ENCODE measurements at places on chromosomes 1 and 21. TPM values are rescaled to one million over a fixed set of nuclear protein-coding genes. Genes with fewer than 3 reads are reported as not detected.

- DNase-seq, result no peak
These were observed 30.2 kb upstream of the NEK2 start for GRCh38 chr1:211705467-211706091.

- DNase-seq, result no peak
These were observed 969 bp downstream of the ACAP3 start for GRCh38 chr1:1306661-1307260.

DNA sequence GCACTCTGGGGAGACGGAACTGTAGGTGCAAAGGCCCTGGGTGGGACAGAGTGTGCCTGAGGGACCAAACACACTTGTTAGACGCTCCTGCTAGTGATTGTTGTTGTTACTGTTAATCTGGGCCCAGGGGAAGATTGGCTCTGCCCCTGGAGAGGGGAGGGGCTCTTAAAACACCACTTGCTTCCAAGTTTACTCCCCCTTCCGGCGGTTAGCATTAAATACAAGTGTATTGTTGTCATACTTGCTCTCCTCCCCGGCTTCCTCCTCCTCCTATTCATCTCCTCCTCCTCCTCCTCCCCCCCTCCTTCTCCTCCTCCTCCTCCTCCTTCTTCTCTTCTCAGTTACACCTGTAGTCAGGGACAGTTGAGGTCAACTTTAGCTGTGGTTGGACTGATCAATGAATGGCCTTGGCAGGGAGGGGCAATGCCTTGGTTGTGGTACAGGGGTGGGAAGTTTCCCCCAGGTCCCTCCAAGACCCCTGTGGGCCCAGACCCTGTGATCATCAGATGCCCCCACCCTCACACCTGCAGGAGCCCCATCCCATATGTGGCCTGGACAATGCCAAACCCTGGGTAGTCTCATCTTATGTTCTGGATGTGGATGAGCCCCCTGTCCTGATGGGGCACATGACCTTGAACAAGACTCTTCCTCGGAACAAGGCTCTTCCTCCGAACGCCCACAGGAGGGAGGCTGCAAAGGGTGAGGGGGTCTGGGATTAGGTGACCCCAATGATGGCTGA, 217.3 kb downstream of the PTPRU start:
- DNase-seq, result no peak

- no peak for DNase-seq
These were observed 59.9 kb downstream of the C1orf198 start for GRCh38 chr1:230808281-230808872.

- DNase-seq, result no peak
These were observed 12.5 kb downstream of the TRMT1L start for GRCh38 chr1:185144233-185144632.

DNA sequence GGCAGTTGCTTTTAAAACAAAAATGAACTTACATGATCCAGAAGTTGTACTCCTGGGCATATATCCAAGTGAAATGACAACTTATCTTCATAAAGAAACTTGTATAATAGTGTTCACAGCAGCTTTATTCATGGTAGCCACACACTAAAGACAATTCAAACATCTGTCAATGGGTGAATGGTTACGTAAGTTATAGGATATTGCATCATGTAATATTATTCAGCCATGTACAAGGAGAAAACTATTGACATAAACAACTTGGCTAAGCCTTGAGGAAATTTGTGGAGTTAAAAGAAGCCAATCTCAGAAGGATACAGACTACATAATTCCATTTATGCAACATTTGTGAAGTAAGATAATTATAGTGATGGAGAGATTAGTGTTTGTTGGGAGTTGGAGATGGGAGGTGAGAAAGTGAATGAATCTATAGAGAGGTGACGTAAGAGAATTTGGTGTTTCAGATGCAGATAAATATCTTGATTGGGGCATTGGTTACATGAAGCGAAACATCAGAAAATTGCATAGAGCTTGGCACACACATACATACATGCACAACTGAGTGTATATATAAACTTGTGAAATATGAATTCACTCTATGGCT, 49.9 kb upstream of the GRIK1 start:
- DNase-seq, result no peak

DNA sequence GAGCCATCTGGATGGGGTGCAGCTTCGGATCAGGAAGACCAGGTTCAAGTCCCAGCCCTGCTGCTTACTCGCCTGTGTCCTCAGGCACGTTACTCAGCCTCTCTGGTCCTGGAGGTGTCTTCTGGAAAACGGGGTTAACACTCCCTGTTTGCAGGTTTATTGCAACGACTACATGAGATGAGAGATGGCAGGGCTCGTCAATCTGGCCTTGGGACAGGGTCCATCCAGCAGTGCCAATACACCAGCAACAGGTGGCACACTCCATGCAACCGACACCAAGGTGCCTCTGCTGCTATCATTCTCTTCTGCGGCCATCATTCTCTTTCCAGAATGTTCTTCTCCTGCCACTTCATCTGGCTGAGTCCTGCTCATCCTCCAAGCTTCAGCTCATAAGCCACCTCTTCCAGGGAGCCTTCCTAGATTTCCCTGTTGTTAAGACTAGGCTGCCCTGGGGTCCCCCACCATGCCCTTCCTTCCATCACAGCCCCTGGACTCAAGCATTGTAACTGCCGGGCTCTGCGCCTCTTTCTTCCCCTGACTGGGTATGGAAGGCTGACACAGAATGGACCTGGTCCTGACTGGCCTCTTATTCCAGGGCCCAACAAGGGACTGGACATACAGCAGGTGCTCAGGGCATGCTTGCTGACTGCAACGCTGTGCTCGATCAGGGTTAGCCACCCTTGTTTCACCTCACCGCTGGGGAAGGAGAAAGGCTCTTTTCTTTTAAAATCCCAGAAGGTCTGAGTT, 87.4 kb downstream of the DMRTB1 start:
- DNase-seq, result no peak

- DNase-seq, result no peak
These were observed 5.2 kb upstream of the LIN28A start for GRCh38 chr1:26405281-26405915.

DYNLT5 gene
- total RNA-seq, result not detected

RBM34 gene
- total RNA-seq, result 148 TPM

FAAH gene
- 6.5 TPM for total RNA-seq

LCE2B gene
- not detected for total RNA-seq

Data from T-helper 17 cell (primary cell).